ENCODE measurements at places on chromosomes 4 and X.
A peak's percentile ranks its signal among the peaks of the same experiment; 100 is the strongest.

- DNase-seq = peak; percentile 12
These were observed 448.9 kb downstream of the FSTL5 start for GRCh38 chr4:161714931-161715330.

DNA sequence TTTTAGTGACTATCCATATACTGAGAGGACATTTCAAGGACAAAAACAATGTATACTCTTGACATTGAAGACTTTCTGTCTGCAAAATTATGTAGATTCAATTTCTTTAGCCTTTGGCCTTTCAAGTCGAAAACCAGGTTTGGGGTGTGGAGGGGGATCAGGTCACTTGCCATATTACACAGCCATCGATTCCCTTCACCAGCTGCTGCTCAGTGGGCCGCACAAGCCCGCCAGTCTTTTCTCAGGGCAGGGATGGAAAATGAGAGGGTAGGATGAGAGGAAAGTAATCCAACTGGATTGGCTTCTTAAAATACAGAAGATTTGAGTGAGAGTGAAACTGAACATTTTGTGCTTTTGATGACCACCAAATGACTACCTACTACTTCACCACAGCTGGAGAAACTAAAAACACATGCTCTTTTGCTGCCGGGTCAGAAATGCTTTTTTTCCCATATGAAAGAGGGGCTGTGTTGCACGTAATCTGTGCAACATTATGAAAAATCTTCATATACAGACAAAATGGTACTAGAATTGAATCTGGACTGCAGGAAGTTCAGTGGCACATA lies 51.4 kb downstream of the FHL1 start:
- DNase-seq = no peak

- DNase-seq = no peak
These were observed at the start of gene DDX53 for GRCh38 chrX:22999696-23000223. TSS of gene DDX53 (plus strand) at chrX:22999960. CDS start at chrX:23000058, 98 bp downstream.

DNA sequence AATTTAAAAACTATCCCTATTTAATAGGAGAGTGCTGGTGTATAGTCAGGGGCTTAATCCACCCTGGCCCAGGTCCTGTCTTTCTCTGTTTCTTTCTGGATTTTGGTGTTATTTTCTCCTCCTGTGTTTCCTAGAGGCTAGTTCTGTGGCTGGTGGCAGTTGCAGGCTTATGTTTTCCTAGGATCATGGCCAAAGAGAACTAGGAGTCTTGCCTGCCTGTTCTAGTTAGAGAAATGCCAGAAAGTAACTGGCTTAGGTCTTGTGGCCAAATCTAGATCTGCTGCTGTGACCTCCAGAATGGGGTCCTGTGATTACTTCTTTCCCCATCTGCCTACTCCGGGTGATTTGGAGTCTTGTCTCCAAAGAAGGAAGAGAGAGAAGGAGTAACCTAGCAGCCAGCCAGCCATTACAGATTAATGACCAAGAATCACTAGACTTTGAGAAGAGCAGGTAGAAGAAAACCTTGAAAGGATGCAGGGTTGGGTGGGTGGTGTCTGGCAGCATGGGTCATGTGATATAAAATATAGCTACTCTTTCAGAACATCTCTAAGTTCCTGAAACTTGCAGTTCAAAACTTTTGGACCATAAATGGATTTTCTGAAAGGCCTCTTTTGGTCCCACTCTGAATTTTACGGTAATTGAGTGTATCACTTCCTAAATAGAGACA lies 117.9 kb downstream of the STIM2 start:
- DNase-seq = no peak
